ENCODE measurements at places on chromosomes 16 and 17.
A peak's percentile ranks its signal among the peaks of the same experiment; 100 is the strongest.

DNA sequence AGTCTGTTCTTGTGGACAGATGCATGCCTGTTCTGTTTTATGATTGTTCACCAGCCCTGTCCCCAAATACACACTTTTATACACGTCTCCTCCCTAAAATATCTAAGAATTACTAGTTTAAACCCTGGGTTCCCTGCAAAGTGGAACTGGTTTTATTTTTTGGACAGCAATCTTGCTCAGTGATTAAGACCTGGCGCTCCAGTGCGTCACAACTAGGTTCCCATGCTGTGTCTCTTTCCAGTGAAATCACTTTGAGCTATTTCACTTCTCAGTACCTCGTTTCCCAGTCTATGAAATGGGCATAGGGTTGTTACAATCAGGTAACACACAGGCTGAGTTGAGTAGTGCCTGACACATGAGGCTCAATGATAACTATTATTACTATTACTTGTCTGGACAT lies 1.1 kb downstream of the CEP20 start:
- no peak for DNase-seq

GRCh38 chr16:85624646-85625045 lies 11.5 kb downstream of the GSE1 start:
- DNase-seq = no peak

DNA sequence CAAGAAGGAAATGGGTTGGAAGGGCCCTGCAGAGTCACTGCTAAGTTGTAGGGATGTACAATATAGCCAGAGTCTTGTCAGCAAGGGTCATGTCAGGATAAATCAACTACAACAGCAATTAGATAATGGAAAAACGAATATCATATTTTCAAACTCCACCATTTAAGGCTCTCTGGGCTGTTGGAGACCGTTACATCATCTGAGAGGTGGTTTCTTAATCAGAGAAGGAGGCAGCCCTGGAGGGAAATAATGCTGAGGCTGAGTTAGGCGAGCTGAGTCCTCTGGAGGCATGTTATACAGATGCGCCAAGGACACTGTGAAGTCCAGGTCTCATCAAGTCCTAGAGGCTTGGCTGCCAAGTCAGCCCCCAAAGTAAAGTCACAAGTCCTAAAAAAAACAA lies 30.3 kb downstream of the LYRM9 start:
- no peak for DNase-seq

- DNase-seq = no peak
Measured at GRCh38 chr17:38577244-38577643, 28.5 kb downstream of the SRCIN1 start.

DNA sequence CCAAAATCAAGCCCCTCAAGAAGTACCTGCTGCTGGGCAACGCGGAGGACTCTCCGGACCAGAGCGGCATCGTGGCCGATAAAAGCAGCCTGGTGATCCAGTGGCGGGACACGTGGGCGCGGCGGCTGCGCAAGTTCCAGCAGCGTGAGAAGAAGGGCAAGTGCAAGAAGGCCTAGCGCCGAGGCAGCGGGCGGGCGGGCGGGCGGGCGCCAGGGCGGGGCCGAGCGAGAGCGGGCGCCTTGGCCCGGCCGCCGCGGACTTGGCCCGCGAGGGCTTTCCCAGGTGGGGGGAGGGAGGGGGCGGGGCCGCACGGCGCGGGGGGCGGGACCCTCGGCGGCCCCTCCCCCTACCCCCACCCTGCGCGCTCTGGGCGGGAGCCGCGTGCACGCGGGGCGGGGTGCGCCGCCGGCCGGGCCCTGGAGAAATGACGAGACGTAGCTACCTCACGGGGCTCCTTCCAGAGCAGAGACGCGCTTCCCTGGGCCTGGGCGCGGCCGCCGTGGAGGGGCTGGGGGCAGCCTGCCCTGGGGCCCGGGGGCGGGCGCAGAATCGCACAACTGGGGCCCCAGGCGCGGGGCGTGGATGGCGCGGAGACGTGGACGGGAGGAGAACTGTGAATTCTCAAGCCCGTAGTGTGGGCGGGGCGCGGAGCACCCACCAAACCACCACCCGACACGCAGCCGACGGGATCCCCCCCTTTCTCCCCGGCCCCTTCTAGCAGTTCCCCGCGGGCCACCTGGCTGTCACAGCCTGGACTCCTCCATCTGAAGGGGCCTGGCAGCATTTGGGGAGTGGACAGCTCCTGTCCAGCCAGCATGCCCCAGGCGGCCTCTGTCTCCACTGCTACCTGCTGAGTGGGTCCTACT lies 218.7 kb downstream of the NTN1 start:
- peak; percentile 46 for DNase-seq

- DNase-seq = no peak
Measured at GRCh38 chr16:81310045-81310644, 4.6 kb upstream of the GAN start.

GRCh38 chr16:68090130-68090529 lies 5.0 kb downstream of the NFATC3 start:
- no peak for DNase-seq

DNA sequence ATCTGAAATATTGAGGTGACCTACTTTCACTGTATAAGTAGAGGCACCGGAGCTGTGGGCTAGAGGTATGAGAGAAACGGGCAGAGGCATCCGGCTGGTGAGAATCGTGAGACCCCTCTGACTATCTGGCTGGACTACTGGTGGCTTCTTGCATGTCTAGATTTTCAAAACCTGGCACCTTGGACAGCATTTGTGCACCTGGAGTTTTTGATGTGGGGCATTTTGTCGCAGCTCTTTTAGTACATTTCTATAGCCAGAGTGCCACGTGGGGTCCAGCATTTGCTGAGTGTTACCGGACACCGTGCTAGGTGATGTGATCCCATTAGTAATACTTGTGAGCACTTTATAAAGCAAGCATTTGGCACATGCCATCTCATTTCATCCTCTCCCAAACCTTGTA lies 32.6 kb upstream of the SHISA9 start:
- no peak for DNase-seq

DNA sequence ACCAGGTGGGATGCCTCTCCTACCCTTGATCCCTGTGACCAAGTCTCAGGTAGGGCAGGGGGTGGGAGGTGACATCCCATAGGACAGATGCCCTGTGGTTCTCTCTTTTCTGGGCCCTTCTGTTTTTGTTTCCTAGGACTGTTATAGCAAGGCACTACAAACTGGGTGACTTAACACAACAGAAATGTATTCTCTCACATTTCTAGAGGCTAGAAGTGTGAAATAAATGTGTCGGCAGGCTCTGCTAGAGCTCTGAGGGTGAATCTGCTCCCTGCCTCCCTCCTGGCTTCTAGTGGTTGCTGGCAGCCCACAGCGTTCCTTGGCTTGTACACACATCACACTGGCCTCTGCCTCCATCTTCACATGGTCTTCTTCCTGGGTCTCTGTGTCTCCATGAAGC lies 12.7 kb downstream of the CALB2 start:
- DNase-seq = no peak

DNA sequence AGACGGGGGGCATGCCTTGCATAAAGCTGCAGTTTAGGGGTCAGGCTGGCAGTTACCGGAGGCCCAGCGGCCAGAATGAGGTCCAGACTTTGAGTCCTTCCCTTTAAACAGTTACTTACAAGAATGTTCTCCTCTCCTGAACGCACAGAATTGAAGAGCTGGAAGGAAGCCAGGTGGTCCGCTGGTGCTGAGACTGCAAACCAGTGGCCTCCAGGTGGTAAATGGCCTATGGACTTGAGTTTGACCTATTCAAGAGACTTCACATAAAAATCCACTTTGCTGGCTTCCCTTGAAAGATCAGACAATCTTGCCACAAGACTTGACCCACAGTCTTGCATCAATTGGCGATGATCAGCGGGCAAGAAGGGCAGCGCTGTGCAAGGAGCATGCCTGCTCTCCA lies 14.7 kb upstream of the SEZ6 start:
- DNase-seq = no peak

GRCh38 chr17:60442271-60443173 lies 20.2 kb downstream of the CHCT1 start:
- no peak for DNase-seq

GRCh38 chr17:49362723-49363117 lies 670 bp upstream of the ZNF652 start:
- no peak for DNase-seq

GRCh38 chr16:49566432-49566831 lies 192.8 kb downstream of the C16orf78 start:
- DNase-seq = no peak

GRCh38 chr17:40074871-40075200 lies 12.1 kb downstream of the THRA start:
- no peak for DNase-seq

- DNase-seq = no peak
Measured at GRCh38 chr17:41653421-41653820, 29.0 kb upstream of the KRT17 start.

DNA sequence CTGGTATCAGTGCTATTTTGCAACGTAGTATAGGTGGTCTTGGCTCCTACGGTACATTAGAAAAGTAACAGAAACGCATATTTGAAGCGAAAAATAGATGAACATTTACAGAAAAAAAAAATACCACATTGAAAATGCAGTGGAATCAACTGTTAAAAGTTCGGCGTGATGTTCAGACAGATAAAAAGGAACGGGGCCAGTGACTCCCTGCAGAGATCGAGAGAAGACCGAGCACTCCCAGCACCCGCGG lies 440 bp upstream of the ZNF778 start:
- no peak for DNase-seq

DNA sequence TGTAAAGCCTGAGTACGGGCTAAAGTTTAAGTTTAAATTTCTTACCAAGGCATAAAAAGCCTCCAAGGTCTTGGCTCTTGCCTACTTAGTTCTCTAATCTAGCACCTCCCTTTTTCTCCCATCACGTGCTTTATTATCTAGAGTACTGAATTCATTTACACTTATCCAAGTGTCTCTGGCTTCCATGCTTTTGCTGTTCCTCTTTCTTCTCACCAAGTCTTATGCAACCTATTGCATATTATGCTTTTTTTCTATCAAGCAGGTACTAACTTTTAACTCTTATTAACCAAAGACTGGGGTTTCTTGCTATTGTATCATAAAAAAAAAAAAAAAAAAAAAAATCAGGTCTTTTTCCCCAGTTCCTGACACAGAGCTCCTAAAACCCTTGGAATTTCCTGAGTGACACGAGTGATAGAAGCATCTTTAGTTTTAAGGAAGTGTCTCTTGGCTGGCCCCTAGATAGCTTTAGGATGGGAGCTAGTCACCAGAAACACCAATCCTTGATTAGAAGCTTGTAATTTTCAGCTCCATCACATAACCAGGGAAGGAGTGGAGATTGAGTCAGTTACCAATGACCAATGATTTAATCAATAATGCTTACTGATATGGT lies 44.9 kb downstream of the SSH2 start:
- no peak for DNase-seq

DNA sequence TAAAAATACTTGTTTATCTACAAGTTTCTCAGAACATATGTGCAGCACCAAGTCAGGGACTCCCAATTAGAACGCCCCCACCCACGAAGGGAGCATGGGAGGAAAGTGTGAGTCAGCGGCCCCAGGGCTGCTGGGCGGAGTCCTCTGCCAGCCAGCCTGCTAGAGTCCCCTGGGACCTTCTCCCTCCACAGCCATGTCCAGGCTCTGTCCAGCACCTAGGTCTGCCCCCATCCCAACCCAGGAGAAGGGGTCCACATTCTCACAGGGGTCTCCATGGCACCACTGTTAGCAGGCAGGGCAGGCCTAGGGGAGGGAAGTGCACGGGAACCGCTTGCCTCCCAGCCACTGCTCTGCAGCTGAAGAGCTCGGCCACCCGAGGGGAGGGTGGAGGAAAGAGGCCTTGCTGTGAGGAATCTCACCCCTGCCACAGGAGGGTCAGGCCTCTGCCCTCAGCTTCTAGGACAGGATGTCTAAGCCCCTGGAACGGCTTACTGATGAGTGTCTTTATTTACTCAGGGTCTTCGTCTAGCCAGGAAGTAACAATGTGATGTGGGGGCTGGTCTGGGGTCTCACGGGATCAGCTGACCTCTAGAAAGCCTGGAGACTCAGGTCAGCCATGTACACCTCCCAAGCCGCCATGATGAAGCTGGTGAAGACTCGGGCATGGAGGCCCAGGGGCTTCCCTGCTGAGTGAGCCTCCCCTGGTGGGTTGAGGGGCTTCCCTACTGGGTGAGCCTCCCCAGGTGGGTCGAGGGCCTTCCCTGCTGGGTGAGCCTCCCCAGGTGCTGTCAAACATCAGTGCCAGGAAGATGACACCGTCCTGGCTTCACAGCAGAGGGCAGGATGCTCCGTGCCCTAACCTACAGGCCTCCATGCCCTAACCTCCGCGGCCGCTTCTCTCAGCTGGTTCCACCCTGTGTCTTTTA lies 190.3 kb downstream of the RBFOX3 start:
- DNase-seq = no peak

- DNase-seq = no peak
Measured at GRCh38 chr17:55426851-55427586, 5.4 kb upstream of the MMD start.

GRCh38 chr17:60513014-60513413 lies 13.0 kb downstream of the APPBP2 start:
- DNase-seq = no peak

DNA sequence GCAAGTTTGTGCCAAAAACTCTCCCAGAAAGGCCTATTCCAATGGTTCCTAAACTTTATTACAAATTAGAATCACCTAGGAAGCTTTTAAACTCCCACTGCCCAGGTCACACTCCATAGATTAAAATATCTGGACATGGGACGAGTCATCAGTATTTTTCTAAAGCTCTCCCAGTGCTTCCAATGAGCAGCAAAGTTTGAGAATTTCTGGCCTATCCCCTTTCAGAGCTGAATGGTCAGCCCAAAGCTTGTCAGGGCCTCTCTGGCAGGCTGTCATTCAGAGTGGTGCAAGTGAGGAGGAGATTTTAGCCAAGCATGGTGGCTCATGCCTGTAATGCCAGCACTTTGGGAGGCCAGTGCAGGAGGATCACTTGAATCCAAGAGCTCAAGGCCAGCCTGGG lies 2.4 kb downstream of the BCL6B start:
- no peak for DNase-seq

DNA sequence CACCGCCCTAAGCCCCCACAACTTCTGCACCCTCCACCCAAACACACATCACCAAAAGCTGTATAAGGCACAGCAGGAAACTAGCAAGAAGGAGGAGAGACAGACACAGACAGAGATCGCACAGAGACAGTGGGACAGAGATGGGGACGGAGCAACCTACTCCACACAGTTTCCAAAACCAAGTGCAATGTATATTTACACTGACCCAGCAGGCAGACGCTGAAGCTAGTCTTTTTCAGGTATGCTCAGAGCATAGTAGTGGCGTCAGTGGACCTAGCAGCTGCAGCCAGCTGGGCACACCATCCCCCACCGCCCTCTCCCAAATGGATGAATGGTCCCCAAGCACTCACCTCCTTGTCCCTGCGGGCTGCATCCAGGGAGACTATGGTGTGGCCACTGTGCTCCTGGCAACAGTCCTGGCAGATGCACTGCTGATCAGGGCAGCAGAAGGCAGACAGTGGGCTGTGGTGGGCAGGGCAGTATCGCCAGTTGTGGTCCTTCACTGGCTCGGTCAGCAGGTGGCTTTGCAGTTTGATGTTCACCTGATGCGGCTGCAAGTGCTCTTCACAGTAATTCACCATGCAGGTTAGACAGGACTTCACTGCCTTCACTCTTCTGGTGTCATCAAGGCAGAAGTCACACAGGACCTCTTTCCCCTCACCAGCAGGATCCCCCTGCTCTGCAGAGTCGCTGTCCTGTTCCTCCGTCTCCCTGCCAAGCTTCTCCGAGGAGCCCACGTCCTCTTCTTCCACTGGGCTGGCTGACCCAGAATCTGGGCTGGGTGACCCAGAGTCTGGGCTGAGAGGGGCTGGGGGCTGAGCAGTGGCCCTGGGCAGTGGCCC lies 31.5 kb upstream of the FBXW10B start:
- no peak for DNase-seq

GRCh38 chr17:73211745-73212144 lies 18.9 kb downstream of the COG1 start:
- DNase-seq = no peak

GRCh38 chr17:63398680-63399079 lies 47.4 kb downstream of the CYB561 start:
- no peak for DNase-seq
